ENCODE measurements at places on chromosomes 13 and 19. TPM values are rescaled to one million over a fixed set of nuclear protein-coding genes. Genes with fewer than 3 reads are reported as not detected.

DNA sequence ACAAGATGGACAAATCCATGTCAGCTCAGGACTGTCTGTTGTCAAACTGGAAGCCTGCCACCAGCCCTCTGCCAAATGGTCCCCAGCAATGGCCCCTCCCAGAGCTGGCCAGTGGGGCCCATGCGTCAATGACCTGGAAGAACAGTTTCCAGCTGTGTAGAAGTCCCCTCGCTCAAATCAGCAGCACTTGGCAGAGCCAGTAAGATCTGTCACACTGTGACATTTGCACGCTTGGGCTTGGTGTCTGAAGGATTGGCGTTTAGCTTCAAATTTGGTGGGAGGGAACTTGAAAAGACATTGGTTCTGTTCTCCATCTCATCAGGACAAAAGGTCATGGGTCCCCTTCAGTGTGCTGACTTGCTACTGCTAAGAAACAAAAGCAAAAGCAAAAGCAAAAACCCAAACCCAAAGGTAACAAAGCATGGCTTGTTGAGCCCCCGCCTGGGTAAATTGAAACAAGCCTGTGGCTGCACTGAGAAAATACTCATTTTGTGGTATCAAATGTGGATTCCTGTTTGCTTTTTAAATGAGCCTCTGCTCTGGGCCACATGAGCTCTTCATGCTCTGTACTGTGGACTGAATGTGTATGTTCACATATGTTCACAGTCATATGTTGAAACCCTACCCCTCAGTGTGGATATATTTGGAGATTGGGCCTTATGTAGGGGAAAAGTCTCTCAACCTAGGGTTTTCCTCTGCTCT, 253.6 kb upstream of the MAB21L1 start:
- no peak for DNase-seq

GRCh38 chr13:99075268-99076191, 97.7 kb upstream of the DOCK9 start:
- DNase-seq, result no peak

GRCh38 chr13:100854006-100854405, 179.4 kb upstream of the TMTC4 start:
- DNase-seq, result no peak

DNA sequence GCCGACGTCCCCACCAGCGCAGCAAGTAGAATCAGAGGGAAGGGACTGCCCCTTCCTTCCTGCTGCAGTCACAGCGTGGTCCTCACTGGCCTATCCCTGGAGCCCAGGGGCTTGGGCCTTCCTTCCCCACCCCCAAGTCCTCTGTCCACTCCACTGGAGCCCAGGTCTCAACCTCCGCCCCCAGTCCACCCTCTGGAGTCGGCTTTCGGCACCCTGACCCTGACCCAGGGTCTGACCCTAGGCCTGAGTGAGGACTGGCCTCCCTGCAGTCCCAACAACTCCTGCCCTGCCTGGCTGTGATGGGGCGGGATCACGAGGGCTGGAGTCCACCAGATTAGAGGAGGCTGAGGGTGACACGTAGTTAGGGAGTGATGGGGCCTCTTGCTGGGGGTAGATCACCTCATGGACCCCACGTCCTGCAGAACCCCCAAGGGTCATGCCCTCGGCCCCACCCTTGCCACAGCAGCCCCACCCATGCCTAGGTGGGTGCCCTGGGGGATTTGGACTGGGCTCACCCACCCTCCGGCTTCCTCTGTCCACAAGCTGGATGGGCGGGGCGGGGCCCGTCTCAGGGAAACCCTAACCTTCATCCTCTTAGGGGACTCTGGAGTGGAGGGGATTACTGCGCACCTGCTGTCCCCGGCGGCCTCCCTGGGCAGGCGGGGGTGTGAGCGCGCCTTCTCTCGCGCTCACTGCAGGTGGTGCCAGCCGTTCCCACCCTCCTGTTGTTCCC, 3.8 kb downstream of the RAX2 start:
- no peak for DNase-seq

The DAND5 gene
- 0.26 TPM for total RNA-seq

DNA sequence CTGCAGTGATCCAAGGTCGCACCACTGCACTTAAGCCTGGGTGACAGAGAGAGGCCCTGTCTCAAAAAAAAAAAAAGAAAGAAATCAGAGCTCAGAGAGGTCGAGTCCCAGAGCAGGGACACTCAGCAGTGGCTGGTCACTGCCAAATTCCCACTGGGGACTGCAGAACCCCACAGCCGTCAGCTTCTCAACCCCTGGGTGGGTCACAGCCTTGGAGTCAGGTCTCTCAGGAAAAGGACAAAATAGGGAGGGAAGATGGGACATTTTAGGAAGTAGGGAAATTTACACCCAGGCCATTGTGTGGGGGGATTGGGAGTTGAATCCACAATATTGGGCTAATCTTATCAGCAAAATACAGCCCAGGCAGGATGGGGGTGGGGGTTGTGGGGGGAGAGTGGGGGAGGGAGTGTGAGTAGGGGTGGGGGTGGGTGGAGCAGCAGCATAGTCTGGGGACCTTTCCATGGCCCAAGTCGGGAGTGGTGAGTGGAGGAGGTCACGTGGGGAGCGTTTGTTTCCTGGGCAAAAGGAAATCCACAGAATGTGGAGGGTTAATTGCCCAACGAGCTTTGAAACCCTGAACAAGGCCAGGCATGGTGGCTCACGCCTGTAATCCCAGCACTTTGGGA, 5.0 kb upstream of the CCDC194 start:
- no peak for DNase-seq

The CD79A gene
- 0.32 TPM for total RNA-seq

The AXL gene
- total RNA-seq, result 57.3 TPM

GRCh38 chr13:22027566-22027965, 356.7 kb downstream of the FGF9 start:
- DNase-seq, result no peak

The SOX1 gene
- total RNA-seq, result not detected

GRCh38 chr13:90103099-90103784, 1244.2 kb upstream of the MIR17HG start:
- DNase-seq, result no peak

The LHB gene
- total RNA-seq, result not detected

DNA sequence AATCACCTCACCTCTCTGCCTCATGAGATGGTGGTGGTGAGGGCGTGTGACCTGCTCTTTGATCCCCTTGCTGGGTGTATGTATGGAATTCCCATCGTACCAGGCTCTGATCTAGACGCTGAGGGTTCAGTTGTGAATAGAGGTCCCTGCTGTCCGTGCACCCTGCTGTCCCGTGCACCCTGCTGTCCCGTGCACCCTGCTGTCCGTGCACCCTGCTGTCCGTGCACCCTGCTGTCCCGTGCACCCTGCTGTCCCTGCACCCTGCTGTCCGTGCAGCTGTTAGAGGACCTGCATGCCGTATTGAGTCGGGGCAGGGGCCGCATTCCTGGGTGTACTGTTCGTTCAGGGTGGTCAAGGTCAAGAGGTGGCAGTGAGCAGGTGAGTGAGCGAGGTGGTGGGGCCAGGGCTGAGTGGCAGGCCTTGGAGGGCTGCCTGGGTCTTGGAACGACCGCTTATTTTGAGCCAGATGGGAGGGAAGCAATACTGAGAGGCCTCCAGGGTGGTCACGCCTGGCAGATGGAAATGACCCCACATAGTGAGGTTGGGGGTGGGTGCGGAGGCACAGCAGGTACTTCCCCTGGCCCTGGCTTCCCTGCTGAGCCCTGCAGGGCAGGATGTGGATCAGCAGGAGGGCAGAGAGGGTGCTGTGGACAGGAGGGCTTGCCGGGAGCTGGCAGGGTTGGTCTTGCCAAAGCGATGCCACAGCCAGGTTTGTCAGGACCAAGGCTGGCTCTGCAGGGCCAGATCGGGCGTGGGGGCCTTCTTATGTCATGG, 4.6 kb upstream of the EPN1 start:
- no peak for DNase-seq

- DNase-seq, result no peak
Measured at GRCh38 chr13:25625414-25625813, 253.6 kb downstream of the ATP8A2 start.

DNA sequence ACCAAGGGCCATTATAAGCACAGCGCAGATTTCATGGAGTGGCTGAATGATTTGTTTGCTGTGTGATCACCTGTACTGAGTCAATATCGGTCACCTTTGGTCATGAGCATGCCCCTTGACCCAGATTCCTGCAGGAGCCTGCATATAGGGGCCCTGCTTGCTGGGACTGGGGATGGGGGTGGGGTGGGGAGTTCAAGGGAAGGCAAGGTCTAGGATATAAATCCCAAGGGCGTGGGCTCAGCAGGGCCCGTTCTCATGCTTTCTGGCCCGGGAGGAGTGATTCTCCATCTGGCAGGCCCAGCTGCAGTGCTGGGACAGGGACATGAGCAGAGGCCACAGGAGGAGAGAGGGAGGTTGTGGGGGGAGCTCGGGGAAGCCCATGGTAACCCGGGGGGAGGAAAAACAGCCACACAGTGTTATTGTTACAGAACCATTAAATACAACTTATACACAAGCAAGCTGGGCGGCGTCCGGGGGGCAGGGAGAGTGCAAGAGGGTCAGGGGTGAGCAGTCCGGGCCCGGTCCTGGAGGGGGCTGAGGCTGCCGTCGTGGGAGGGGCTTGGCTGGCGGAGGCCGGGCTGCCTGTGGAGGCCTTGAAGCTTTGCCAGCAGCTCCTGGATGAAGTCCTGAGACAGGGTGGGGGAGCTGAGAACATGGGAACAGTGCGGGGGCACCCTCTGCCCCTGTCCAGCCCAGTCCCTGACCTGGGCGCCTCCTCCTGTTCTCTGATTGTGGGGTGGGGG, 5.2 kb downstream of the PPP1R14A start:
- no peak for DNase-seq

The PSG7 gene
- total RNA-seq, result not detected

DNA sequence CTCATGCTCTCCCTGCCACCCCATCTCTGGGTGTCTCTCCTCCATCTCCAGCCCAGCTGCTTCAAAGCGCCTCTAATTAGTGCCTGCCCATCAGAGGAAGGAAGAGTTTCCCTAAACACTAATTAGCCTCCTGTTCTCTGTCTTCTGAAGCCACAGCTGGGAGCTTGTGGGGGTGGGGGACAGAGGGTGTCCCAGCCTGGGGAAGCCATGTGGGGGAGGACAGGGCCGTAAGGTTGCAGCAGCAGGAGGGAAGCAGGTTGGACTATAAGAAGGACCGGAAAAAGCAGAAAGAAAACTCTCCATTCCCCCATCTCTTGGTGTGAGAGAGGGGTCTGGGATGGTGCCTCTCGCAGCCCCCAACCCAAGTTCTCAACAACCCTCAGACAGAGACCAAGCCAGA, 26.2 kb downstream of the SLC8A2 start:
- no peak for DNase-seq

Measured in mucosa of gallbladder (tissue), 1 donor.